Stomach (tissue), 19 donors: ENCODE measurements at places on chromosomes 7 and 10.

GRCh38 chr7:33495207-33495606 is 365.8 kb downstream of the BBS9 start:
- no peak for DNase-seq
- H3K36me3 ChIP-seq: no peaks in the 10 kb centered on the region
- H3K4me3 ChIP-seq: no peak overlapping the region
- no peaks in the 10 kb centered on the region for H3K4me1 ChIP-seq

- peak overlapping the region; percentile 44 for H3K4me3 ChIP-seq
- peaks cover 75% of the 10 kb centered on the region for H3K4me1 ChIP-seq
- DNase-seq: peak; percentile 68
- no peaks in the 10 kb centered on the region for H3K36me3 ChIP-seq
- H3K27me3 ChIP-seq: peaks cover 51% of the 10 kb centered on the region
Measured at GRCh38 chr10:101778781-101779543, 3.0 kb upstream of the FGF8 start.

- DNase-seq: peak; percentile 18
- H3K36me3 ChIP-seq: no peaks in the 10 kb centered on the region
Measured at GRCh38 chr10:53111529-53111928, 338.9 kb upstream of the MBL2 start.

GRCh38 chr7:96074871-96075270 is 247.0 kb downstream of the SLC25A13 start:
- no peak overlapping the region for H3K4me3 ChIP-seq
- H3K27me3 ChIP-seq: no peaks in the 10 kb centered on the region
- H3K27ac ChIP-seq: no peak overlapping the region

GRCh38 chr10:78729800-78730199 is 339.0 kb upstream of the ZMIZ1 start:
- H3K27me3 ChIP-seq: no peaks in the 10 kb centered on the region
- no peak overlapping the region for H3K4me3 ChIP-seq
- no peaks in the 10 kb centered on the region for H3K4me1 ChIP-seq
- no peak overlapping the region for H3K27ac ChIP-seq
- no peaks in the 10 kb centered on the region for H3K36me3 ChIP-seq

- H3K36me3 ChIP-seq: no peaks in the 10 kb centered on the region
- no peaks in the 10 kb centered on the region for H3K4me1 ChIP-seq
- H3K4me3 ChIP-seq: no peak overlapping the region
- DNase-seq: no peak
- no peaks in the 10 kb centered on the region for H3K27me3 ChIP-seq
Measured at GRCh38 chr10:33930079-33930478, 595.6 kb upstream of the NRP1 start.

DNA sequence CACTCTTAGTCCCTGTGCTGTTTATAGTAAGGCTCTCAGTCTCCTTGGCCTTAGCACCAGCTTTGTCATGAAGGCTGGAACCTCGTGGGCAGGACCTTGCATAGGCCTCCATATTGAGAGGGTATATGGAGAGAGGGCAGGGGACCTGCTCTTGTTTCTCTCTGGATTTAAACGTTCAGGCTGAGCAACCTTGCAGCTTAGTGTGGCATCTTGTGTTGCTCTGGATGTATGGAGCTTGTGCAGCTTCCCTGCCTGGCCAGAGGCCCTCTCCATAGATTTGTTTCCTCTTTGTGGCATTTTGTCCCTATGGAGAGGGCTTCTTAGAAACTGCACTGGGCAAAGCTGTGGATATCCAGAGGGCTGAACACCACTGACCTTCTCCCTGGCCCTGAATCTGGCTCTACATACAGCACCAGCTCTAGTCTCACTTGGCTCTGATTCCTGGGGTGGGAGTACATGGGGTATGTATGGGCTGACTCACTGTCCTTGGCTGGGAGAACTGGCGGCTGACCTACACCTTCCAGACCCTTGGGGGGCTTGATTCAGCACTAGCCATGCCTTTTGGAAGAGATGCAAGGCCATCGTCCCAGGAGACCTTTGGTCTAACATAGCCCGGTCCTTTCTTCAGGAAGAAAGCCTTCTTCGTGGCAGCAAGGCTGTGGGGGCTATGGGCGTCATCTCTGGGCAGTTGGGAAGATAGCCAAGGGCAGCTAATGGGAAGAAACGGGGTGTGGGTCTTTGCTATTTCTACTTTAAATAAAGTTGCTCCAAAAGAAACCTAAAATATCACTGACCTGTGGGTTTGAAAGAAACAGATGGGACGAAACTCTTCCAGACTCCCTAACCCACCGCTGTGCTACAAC is 30.5 kb downstream of the ITPRIP start:
- no peaks in the 10 kb centered on the region for H3K27me3 ChIP-seq
- peaks cover 19% of the 10 kb centered on the region for H3K36me3 ChIP-seq
- H3K27ac ChIP-seq: no peak overlapping the region
- DNase-seq: no peak

- no peaks in the 10 kb centered on the region for H3K36me3 ChIP-seq
- H3K27ac ChIP-seq: peak overlapping the region; percentile 66
- H3K4me1 ChIP-seq: peaks cover 28% of the 10 kb centered on the region
- no peaks in the 10 kb centered on the region for H3K27me3 ChIP-seq
- DNase-seq: peak; percentile 77
- no peak overlapping the region for H3K4me3 ChIP-seq
Measured at GRCh38 chr10:104300002-104300735, 31.2 kb downstream of the GSTO2 start.

DNA sequence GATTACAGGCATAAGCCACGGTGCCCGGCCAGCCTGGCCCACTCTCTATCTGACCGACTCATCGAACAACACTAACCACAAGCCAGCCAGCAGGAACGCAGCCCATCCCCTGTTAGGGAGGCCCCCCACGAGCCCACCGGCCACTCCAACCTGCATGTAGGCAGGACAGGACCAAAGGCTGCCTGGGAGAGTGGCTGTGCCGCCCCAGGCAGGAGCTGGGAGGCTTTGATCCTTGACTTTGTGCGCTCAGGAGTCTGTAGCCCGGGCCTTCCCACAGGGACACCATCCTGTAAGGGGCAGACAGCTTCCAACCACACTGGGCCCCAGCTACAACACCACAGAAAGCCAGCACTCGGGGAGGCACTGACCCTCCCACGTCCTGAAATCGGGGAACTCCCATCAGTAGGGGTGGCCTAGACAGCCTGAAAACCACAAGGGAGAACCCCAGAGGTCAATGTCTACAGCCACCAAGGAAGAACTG is 29.4 kb downstream of the GRID1 start:
- H3K36me3 ChIP-seq: no peaks in the 10 kb centered on the region
- H3K27ac ChIP-seq: no peak overlapping the region
- no peaks in the 10 kb centered on the region for H3K4me1 ChIP-seq
- H3K27me3 ChIP-seq: no peaks in the 10 kb centered on the region
- no peak overlapping the region for H3K4me3 ChIP-seq
- DNase-seq: no peak

GRCh38 chr7:138980563-138981291 is 462 bp downstream of the KIAA1549 start:
- peaks cover 20% of the 10 kb centered on the region for H3K4me1 ChIP-seq
- peaks cover 20% of the 10 kb centered on the region for H3K27me3 ChIP-seq
- DNase-seq: no peak
- peak overlapping the region; percentile 67 for H3K4me3 ChIP-seq

- DNase-seq: no peak
- H3K27me3 ChIP-seq: no peaks in the 10 kb centered on the region
- H3K4me1 ChIP-seq: no peaks in the 10 kb centered on the region
- H3K4me3 ChIP-seq: no peak overlapping the region
- no peak overlapping the region for H3K27ac ChIP-seq
Measured at GRCh38 chr7:18916826-18917225, 200.6 kb downstream of the TWIST1 start.

- no peak overlapping the region for H3K27ac ChIP-seq
- H3K27me3 ChIP-seq: no peaks in the 10 kb centered on the region
- no peaks in the 10 kb centered on the region for H3K4me1 ChIP-seq
- H3K4me3 ChIP-seq: no peak overlapping the region
- no peak for DNase-seq
- no peaks in the 10 kb centered on the region for H3K36me3 ChIP-seq
Measured at GRCh38 chr10:23325132-23325531, 19.5 kb downstream of the C10orf67 start.

DNA sequence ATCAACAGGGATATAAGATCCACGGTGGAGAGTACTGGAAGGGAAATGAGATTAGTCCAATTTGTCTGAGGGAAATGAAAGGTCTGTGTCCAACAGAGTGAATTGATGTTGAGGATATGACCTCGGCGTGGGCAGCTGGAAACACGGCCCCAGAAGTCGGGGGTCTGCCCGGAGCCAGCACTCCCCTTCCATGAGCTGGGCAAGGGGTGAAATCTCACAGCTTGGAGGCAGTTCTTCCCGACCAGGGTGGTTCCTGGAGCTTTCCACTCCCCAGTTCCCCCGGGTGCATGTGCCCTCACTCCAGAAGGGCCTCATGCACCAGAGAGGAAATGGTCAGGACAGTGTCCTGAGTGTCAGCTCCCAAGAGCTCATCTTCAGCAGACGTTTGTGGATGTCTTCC is 264.7 kb upstream of the PPP2R2D start:
- DNase-seq: no peak
- no peak overlapping the region for H3K4me3 ChIP-seq
- no peaks in the 10 kb centered on the region for H3K27me3 ChIP-seq
- no peaks in the 10 kb centered on the region for H3K36me3 ChIP-seq
- no peaks in the 10 kb centered on the region for H3K4me1 ChIP-seq

- peaks cover 70% of the 10 kb centered on the region for H3K4me1 ChIP-seq
- peaks cover 35% of the 10 kb centered on the region for H3K36me3 ChIP-seq
- DNase-seq: no peak
- H3K27me3 ChIP-seq: no peaks in the 10 kb centered on the region
Measured at GRCh38 chr7:100546926-100547800, 8.2 kb downstream of the AGFG2 start.

- H3K4me1 ChIP-seq: no peaks in the 10 kb centered on the region
- H3K36me3 ChIP-seq: no peaks in the 10 kb centered on the region
- no peak overlapping the region for H3K27ac ChIP-seq
- H3K4me3 ChIP-seq: no peak overlapping the region
- DNase-seq: no peak
- no peaks in the 10 kb centered on the region for H3K27me3 ChIP-seq
Measured at GRCh38 chr10:60335708-60336107, 54.0 kb downstream of the ANK3 start.

GRCh38 chr10:25300073-25300472 is 125.3 kb downstream of the GPR158 start:
- H3K4me1 ChIP-seq: no peaks in the 10 kb centered on the region
- no peak overlapping the region for H3K4me3 ChIP-seq
- DNase-seq: no peak

DNA sequence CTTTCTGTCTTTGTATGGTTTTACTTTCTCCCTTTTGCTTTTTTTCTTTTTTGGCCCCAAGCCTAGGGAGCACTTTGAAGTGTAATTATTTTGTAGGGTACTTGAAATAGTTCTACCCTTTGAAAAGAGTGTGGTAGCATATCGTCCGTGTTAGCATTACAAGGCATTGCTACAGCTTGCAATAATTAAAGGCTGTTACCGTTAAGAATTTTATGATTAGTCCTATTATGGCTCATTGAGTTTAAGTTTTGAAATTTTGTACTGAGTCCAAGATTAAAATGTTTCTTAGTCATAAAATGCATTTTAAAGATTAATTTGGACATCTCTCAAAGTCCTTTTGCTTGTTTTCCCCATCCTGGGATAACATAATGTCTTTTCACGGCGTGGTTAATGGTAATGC is 490.0 kb upstream of the LRRN3 start:
- no peak for DNase-seq
- H3K4me1 ChIP-seq: no peaks in the 10 kb centered on the region
- H3K27ac ChIP-seq: no peak overlapping the region
- no peaks in the 10 kb centered on the region for H3K36me3 ChIP-seq

GRCh38 chr10:22252801-22253579 is 35.2 kb upstream of the EBLN1 start:
- peak overlapping the region; percentile 94 for H3K27ac ChIP-seq
- peak overlapping the region; percentile 89 for H3K4me3 ChIP-seq
- H3K36me3 ChIP-seq: no peaks in the 10 kb centered on the region
- no peaks in the 10 kb centered on the region for H3K27me3 ChIP-seq

DNA sequence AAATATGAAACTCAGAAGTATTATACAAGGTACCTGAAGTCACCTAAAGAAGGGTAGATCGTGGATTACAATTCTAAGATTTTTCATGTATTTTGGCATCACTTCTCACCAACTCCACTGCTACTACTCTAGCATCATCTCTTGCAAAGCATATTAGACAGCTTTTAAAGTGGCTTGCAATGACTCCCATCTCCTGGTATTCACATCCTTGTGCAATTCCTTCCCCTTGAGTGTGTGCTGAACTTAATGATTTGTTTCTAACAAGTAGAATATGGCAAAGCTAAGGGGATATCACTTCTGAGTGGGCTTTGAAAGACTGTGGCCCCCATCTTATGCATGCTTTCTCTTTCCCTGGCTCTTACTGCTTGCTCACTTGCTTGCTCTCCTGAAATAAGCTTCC is 280.2 kb downstream of the SNX13 start:
- no peaks in the 10 kb centered on the region for H3K36me3 ChIP-seq
- no peaks in the 10 kb centered on the region for H3K4me1 ChIP-seq
- DNase-seq: no peak
- H3K27me3 ChIP-seq: no peaks in the 10 kb centered on the region
- H3K27ac ChIP-seq: no peak overlapping the region
- no peak overlapping the region for H3K4me3 ChIP-seq

GRCh38 chr10:10794046-10794445 is 223.6 kb upstream of the CELF2 start:
- H3K4me3 ChIP-seq: no peak overlapping the region
- no peak for DNase-seq
- H3K27ac ChIP-seq: no peak overlapping the region
- H3K4me1 ChIP-seq: peaks cover 12% of the 10 kb centered on the region

GRCh38 chr10:70066190-70066589 is 13.5 kb downstream of the MACROH2A2 start:
- no peaks in the 10 kb centered on the region for H3K36me3 ChIP-seq
- H3K27me3 ChIP-seq: no peaks in the 10 kb centered on the region
- no peak for DNase-seq
- H3K4me1 ChIP-seq: no peaks in the 10 kb centered on the region

GRCh38 chr7:55366461-55367070 is 1.4 kb downstream of the LANCL2 start:
- no peaks in the 10 kb centered on the region for H3K36me3 ChIP-seq
- H3K27me3 ChIP-seq: no peaks in the 10 kb centered on the region
- H3K4me3 ChIP-seq: peak overlapping the region; percentile 93

GRCh38 chr10:78328592-78329404 is 295.1 kb downstream of the RPS24 start:
- H3K36me3 ChIP-seq: no peaks in the 10 kb centered on the region
- no peak overlapping the region for H3K4me3 ChIP-seq
- no peaks in the 10 kb centered on the region for H3K27me3 ChIP-seq
- no peak for DNase-seq
- H3K4me1 ChIP-seq: no peaks in the 10 kb centered on the region

DNA sequence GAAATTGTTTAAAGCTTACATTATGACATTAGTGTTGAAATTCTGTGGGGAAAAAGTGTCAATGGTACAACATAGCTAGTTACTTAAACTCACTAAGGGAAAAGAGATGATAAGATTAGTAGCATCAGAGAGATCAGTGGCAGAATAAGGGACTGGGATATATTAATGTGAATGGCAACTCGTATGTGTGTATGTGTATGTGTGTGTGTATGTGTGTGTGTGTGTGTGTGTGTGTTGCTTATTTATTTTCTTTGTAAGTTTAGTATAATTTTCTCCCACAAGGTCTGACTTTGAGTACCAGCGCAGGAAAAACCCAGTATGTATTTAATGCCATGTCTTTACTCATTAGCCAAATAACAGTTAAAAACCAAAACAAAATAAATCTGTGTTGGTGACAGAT is 256.1 kb downstream of the ARHGAP21 start:
- H3K27me3 ChIP-seq: no peaks in the 10 kb centered on the region
- no peak overlapping the region for H3K4me3 ChIP-seq
- peak overlapping the region; percentile 85 for H3K27ac ChIP-seq
- DNase-seq: no peak
- peaks cover 7% of the 10 kb centered on the region for H3K36me3 ChIP-seq
- H3K4me1 ChIP-seq: peaks cover 28% of the 10 kb centered on the region
